ENCODE measurements at places on chromosomes 1 and 21. TPM values are rescaled to one million over a fixed set of nuclear protein-coding genes. Genes with fewer than 3 reads are reported as not detected.

DNA sequence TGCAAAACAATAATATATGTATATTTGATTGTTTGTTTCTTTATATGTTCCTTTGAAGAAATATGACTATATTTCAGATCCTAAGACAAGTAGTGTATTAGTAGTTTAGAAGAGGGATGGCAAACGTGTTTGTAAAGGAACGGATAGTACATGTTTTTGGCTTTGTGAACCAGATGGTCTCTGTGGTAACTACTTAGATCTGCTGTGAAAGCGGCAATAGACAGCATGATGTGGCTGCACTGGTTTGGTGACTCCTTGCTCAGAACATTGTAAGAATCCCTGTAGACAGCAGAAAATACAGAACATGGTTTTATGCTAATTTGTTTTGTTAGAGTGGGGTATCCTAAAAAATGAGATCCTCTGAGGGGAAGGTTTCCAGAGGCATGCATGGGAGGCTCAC is 3.1 kb downstream of the ACADM start:
- peaks cover 25% of the 10 kb centered on the region for H3K4me1 ChIP-seq
- no peaks in the 10 kb centered on the region for H3K27me3 ChIP-seq
- H3K36me3 ChIP-seq = no peaks in the 10 kb centered on the region
- no peak for DNase-seq
- no peak overlapping the region for H3K27ac ChIP-seq

DNA sequence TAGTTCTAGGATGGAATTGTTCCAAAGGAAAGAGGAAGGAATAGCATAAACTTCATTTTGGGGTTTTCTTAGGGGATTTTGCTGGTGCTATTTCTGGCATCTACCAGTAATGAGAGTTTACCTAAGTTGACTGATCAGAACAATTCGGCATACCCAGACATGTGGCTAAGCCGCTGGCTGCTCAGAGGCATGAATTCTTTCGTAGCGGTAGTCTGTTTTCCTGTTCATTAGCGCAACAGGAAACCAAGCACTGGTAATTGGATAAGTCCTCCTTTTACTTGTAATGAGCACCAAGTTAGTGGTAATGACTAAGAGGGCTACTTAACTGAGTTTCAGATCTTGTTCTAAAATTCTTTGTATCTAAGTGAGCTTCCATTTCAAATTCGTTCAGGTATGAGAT is 38.6 kb downstream of the C21orf91 start:
- no peak overlapping the region for H3K27ac ChIP-seq
- no peaks in the 10 kb centered on the region for H3K27me3 ChIP-seq
- no peak overlapping the region for H3K4me3 ChIP-seq
- H3K4me1 ChIP-seq = no peaks in the 10 kb centered on the region
- H3K36me3 ChIP-seq = no peaks in the 10 kb centered on the region

- no peak overlapping the region for H3K4me3 ChIP-seq
- H3K27me3 ChIP-seq = no peaks in the 10 kb centered on the region
- H3K4me1 ChIP-seq = peaks cover 18% of the 10 kb centered on the region
- H3K36me3 ChIP-seq = no peaks in the 10 kb centered on the region
Observed at GRCh38 chr21:45823100-45823681, 158.4 kb upstream of the COL6A1 start.

DNA sequence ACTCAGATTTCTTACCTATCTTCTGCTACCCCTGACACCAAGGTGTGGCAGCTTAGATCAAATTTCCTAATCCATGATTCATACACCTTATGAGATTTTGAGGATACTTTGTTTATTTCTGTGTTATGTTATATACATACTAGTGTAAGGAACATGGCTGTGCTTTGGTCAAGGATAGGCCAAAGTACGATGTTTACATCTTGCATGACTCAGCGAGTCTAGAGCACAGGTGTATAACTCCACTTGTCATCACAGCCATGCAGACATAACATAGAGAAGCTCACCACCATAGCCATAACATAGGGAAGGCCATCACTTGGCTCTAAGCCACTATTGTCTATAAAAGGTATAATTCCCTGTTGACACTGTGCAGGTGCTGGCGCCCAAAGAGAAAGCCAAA is 61.2 kb downstream of the GBP6 start:
- DNase-seq = no peak
- no peaks in the 10 kb centered on the region for H3K36me3 ChIP-seq
- no peak overlapping the region for H3K4me3 ChIP-seq
- no peaks in the 10 kb centered on the region for H3K4me1 ChIP-seq
- no peak overlapping the region for H3K27ac ChIP-seq

- no peaks in the 10 kb centered on the region for H3K4me1 ChIP-seq
- peaks cover 40% of the 10 kb centered on the region for H3K27me3 ChIP-seq
- H3K36me3 ChIP-seq = no peaks in the 10 kb centered on the region
- no peak overlapping the region for H3K4me3 ChIP-seq
- H3K27ac ChIP-seq = no peak overlapping the region
Observed at GRCh38 chr1:152884966-152885624, 7.0 kb downstream of the SMCP start.

- no peaks in the 10 kb centered on the region for H3K4me1 ChIP-seq
- no peaks in the 10 kb centered on the region for H3K36me3 ChIP-seq
- DNase-seq = no peak
- no peak overlapping the region for H3K27ac ChIP-seq
- peaks cover 10% of the 10 kb centered on the region for H3K27me3 ChIP-seq
Observed at GRCh38 chr21:28822486-28823335, 170.0 kb downstream of the LTN1 start.

- H3K36me3 ChIP-seq = no peaks in the 10 kb centered on the region
- H3K27me3 ChIP-seq = no peaks in the 10 kb centered on the region
- no peak for DNase-seq
Observed at GRCh38 chr1:101128211-101128727, 102.7 kb upstream of the DPH5 start.

DNA sequence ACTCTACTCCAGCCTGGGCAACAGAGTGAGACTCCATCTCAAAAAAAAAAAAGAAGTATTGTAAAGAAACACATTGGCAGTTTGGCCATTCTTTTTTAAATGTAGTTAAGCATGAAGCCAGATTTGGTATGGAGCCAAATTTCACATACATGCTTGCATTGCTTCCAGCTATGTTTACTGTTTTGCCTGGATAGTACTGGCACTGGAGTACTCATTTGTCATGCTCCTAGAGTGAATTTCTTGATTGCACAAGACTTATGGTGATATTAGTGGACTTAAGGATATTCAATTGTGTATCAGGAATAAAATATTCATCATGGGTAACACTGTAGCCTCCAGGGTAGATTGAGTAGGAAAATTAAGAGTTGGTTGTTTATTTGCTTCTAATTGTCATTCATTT is 24.5 kb upstream of the SLC9A1 start:
- no peak overlapping the region for H3K4me3 ChIP-seq
- no peaks in the 10 kb centered on the region for H3K27me3 ChIP-seq
- DNase-seq = no peak

DNA sequence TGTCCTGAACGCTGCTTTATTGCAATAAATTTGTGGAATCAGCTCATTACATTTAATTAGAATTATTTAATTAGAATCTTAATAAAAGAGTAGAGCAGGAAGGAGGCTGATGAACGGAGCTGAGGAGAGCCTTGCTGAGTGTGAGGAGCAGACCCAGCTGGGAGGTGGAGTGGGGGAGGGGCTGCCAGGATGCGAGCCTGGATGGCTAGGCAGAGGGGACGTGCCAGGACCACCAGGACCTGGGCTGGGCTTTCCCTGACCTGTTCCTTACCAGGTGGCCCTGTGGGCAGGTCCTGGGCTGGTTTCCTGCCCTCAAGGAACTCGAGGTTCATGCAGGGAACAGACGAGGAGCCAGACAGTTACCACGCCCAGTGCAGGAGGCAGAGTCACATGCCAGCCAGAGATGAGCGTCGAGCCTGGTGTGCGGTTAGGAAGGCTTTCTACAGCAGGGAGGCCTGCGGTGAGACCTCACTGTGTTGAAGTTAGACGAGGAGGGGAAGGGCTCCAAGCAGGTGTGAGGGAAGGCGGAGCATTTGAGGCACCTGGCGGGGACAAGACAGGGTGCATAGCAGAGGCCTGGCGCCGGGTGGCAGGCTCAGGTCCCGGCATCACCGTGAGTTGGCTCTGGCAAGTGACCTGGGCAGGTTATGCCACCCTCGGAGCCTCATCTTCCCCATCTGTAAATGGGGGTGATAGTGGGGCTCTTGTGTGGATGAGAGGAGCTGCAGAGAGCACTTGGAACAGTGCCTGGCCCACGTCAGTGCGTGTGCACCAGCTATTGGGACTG is 33.9 kb downstream of the LDLRAP1 start:
- H3K36me3 ChIP-seq = no peaks in the 10 kb centered on the region
- H3K4me3 ChIP-seq = no peak overlapping the region
- no peaks in the 10 kb centered on the region for H3K4me1 ChIP-seq
- H3K27me3 ChIP-seq = no peaks in the 10 kb centered on the region

DNA sequence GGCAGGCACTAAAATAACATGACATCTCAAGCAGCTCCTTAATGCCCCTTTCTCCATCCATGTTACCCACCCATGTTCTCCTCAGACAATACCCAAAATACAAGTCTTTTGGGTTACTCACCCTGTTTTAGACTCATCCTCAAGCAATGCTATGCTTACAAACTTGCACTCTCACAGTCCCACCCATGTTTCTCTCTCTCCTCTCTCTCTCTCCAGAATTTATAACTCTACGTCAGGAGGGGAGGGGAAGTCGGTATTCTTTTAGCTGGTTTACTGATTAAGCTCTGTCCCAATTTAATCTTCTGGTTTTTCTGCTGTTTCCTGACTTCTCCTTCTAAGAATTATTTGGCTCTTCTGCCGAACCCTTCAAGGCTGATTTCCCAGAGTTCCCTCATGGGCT is 98.0 kb upstream of the NR5A2 start:
- H3K36me3 ChIP-seq = no peaks in the 10 kb centered on the region
- H3K27me3 ChIP-seq = no peaks in the 10 kb centered on the region
- no peak for DNase-seq
- no peaks in the 10 kb centered on the region for H3K4me1 ChIP-seq
- H3K4me3 ChIP-seq = no peak overlapping the region

DNA sequence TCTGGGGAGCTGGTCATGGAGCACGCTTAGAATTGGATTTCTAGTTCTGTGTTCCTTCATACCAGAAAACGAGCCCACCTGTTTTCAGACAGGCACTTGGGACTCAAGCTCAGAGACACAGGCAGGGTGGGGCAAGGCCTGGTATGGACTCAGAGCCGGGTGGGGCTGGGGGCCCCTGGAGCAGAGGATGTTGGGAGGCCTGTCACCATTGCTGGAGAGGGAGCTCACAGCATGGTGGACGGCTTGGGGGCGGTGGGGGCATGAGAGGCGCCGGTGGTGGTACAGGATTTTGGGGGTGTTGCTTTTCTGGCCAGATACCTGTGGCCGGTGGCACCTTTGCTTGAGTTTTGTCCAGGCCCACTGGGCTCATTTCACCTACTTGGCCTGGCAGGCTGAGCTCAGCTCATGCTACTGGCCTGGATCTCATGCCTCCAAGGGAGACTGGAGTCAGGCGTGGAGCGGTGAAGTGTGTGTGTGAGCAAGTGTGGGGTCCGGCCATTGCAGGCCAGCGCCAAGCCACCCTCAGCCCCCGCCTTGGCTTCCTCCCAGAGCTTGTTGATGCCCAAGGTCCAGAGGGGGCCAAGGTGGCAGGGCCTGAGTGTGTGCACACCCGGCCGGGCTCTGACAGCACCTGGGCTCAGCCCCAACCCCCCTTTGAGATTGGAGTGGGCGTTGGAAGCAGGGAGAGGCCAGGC is 8.7 kb downstream of the SLX9 start:
- H3K36me3 ChIP-seq = peaks cover 31% of the 10 kb centered on the region
- H3K27ac ChIP-seq = no peak overlapping the region
- no peak for DNase-seq
- H3K4me1 ChIP-seq = no peaks in the 10 kb centered on the region
- H3K27me3 ChIP-seq = no peaks in the 10 kb centered on the region

CRNN gene
- not detected for total RNA-seq

MSH4 gene
- total RNA-seq = 1.7 TPM

PER3 gene
- 5.8 TPM for total RNA-seq

VASH2 gene
- total RNA-seq = 5.7 TPM

VTCN1 gene
- 0.17 TPM for total RNA-seq

FNDC5 gene
- not detected for total RNA-seq

FGR gene
- total RNA-seq = not detected

GPR61 gene
- not detected for total RNA-seq

LRRC42 gene
- 62.5 TPM for total RNA-seq

PLEKHN1 gene
- total RNA-seq = 11.6 TPM

BMP8B gene
- total RNA-seq = 9.5 TPM

Data from HCT116 (cell line).